HT1080 (cell line): ENCODE measurements at places on chromosomes 7 and 10. TPM values are rescaled to one million over a fixed set of nuclear protein-coding genes. Genes with fewer than 3 reads are reported as not detected.
A peak's percentile ranks its signal among the peaks of the same experiment; 100 is the strongest.

PAX2 gene
- not detected in 2 replicates for total RNA-seq

PNLIP gene
- not detected in 2 replicates for total RNA-seq

VPS37D gene
- total RNA-seq = 4.7 and 6.2 TPM in 2 replicates

WIPF3 gene
- not detected in 2 replicates for total RNA-seq

TMEM196 gene
- not detected in 2 replicates for total RNA-seq

NPFFR1 gene
- total RNA-seq = not detected in 2 replicates

OR6V1 gene
- total RNA-seq = not detected in 2 replicates

ZNF735 gene
- not detected in 2 replicates for total RNA-seq

CAV1 gene
- total RNA-seq = 332 and 437 TPM in 2 replicates

KCNMA1 gene
- 107 and 139 TPM in 2 replicates for total RNA-seq

DNA sequence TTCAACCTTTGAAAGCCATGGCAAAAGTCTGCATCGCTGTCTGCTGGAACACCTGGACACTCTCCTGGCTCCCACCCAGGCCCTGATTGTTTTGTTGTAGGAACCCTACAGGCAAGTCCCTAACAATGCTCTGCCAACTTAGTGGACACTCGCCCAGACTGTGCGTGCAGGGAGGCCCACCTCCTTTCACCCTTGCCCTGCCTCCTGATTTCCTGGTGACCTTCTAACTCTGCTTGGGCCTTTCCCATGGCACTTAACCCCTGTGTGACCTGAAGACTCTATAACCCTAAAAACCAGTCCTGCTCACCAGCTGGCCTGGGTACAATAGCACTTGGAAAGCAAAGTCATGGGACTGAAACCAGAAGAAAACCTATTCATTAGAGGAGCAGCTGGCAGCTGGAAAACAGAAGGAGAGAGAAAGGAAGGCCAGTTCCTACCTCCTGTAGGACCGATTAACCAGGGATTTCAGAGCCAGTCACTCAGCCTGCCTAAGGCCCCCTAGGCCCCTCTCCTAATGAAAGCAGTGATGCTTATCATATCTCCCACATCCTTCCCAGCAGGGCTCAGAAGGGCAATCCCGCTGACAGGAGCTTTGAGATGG lies 82.7 kb upstream of the KMT2E start:
- no peak for DNase-seq

DNA sequence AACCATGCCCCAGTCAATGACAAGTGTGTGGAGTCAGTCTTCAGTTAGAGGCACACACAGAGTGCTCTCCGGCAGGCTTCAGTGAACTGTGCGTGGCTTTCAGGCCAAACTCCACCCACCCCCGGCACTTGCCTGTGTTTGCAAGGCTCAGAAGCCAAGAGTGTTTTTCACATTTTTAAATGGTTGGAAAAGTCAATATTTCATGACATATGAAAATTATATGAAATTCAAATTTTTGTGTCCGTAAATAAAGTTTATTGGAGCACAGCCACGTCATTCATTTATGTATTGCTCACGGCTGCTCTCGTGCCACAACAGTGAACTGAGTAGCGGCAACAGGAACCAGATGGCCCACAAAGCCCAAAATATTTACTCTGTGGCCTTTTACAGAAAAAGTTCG lies 104.7 kb downstream of the SFMBT2 start:
- DNase-seq = no peak

GRCh38 chr10:90530521-90530920 lies 327.3 kb downstream of the HTR7 start:
- DNase-seq = peak; percentile 2

DNA sequence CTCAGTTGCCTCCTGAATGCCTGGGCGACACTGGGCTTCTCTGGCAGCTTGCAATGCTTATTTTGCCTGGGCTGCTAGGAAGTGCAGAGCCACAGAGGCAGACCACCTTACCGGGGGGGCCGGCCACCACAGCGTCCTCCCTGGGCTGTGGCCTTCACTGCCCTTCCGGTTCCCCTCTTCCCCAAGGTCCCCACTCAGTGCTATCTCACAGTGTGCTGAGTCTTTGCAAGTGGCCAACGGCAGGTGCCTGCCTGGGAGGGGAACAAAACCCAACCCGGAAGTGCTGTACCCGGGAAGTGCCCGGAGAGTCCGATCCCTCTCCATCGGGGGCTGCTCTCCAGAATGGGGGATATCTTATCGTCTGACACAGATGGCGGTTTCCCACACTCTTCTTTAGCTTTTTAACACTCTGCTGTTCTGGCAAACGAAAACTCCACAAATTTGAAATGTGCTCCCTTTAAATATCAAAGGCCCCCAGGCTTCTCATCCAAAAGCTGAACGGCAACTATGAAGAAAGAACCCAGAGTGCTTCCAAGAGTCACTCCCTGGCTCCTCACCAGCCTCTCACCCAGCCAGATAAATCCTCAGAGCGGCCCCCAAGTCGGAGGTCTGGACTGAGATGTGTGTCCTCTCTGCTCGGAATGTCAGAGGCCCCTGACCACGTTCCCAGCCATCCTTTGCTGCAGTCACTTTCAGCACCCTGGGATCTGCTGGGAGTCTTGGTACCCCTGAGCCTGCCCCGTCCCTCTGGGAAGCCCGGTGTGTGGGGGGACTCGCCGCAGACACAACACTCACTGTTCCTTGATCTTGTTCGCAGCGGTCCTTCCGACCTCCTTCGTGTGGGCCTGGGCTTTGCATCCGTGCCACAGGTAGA lies 165.1 kb downstream of the SVIL start:
- DNase-seq = no peak

- no peak for DNase-seq
These were observed 7.6 kb upstream of the TMEM248 start for GRCh38 chr7:66913118-66914037.

DNA sequence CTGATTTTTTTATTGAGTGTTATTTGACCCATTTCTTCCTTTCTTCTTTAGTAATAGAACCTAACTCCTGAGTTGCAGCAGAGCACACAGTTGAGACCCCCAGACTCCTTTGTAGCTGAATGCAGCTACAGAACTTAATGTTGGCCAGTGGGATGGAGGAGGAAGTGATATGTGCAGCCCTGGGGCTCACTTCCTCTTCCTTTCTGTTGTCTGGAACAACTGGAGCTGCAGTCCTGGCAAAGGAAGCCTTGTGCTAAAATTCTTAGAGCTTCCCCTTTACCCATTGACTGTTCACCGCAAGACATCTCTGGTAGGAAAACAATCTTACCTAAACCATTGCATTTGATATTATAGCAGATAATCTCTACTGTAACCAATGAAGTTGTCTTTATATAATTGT lies 86.6 kb downstream of the ITGB8 start:
- DNase-seq = no peak

GRCh38 chr7:7821517-7821916 lies 103.1 kb upstream of the RPA3 start:
- no peak for DNase-seq

- no peak for DNase-seq
These were observed 42.6 kb downstream of the UNC5B start for GRCh38 chr10:71254834-71255549.

- DNase-seq = no peak
These were observed 23.8 kb downstream of the RCC1L start for GRCh38 chr7:75049817-75050216.

GRCh38 chr7:100731937-100732636 lies 1.3 kb upstream of the ZAN start:
- DNase-seq = no peak

GRCh38 chr7:54978364-54979116 lies 40.3 kb upstream of the EGFR start:
- DNase-seq = no peak

DNA sequence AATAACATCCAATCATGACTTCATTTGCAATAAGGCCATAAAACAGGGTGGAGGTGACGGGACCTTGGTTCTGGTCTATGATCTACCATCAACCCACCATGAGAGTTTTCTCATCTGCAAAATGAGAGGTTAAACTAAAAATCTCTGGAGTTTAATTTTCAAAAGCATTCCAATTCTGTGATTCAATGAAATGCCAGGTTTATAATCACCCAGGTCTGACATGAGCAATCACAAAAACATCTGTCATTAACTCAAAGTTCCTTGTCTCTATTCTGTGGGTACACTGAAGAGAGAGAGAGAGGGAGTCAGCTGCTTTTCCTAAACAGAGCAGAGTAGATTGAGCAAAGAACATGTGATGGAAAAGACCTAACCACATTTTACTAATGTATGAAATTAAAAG lies 75.4 kb downstream of the NUDCD3 start:
- peak; percentile 71 for DNase-seq

DNA sequence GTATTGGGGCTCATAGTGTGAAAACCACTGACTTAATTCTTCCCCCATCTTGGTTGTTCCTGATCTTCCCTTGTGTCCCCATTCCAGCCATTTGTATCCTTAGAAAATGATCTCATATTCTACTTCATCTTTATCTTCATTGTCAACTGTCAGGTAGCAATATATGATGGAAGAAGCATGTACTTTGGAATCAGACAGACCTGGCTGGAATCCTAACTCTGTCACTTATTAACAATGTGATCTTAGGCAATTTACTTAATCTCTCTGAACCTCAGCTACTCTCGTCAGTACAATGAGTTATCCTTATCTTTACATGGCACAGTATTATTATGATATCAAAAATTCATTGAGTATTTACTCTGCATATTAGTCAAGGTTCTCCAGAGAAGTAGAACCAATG lies 10.1 kb downstream of the CFTR start:
- DNase-seq = no peak

DNA sequence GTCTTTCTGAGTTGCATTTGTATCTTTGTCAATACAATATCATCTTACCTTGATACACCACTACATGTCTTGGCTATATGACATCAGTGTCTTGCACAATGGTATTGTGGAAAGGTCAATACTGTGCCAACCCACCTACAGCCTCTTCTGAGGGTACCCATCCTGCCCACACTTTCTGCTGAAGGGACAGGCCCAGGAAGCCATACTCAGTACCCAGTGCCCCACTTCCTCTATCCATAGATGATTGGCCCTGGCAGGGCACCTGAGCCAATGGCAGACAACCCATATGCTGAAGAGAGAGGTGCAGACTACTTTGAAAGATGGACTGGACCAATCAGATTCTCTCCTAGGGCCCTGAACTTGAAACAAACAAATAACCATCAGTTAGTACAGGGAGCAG lies 152.0 kb upstream of the ADO start:
- DNase-seq = no peak

DNA sequence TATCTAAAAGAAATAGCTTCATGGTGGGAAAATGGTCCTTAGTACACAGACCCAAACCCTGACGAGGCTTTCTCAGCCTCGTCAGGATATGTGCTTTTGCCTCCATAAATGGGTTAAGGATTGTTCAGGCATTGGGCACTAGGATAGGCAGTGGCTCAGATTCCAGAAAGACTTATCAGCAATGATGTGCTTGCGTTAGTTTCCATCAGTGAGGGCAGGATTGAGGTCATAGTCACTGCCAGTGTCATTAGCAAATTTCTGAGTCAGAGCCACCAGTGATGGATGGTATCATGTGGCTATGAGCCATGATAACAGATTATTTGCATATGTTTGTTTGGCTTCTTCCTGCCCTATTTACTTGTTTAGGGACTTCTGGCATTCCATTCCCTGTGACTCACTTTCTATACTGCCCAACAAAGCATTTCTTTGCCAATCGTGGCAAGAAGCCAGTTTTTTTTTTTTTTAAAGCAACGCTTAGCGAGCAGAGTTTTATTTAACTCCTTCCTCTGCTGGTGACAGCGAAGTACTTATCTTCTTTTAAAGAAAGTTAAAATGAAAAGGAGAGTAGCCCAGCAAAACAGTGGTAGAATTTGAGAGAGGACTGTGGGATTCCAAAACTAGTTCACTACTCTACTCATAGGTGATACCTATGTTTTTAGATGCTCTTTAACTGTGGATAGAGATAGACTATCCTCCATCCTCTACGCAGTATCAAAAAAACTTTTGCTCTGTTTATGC lies 44.4 kb downstream of the MYPN start:
- peak; percentile 98 for DNase-seq

DNA sequence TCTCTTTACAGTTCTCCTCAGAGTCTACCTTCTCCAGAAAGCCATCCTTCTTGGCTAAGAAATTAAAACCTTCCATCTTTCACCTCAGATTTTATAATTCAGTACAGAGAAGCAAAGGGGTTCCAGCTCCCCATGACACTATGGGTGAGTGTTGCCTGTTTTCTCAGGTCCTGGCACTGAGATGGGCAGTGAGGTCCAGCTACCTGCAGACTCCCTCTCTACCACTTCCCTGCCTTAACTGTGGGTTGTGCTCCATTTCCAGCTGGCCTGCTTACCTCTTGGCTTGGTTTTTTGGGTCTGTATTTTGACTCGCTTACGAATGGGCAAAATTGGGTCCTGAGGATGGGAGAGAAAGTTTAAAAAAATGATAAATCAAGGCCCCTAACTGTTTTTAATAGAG lies 26.3 kb downstream of the ZCWPW1 start:
- no peak for DNase-seq

- DNase-seq = peak; percentile 5
These were observed 9.8 kb upstream of the CYP2C18 start for GRCh38 chr10:94673614-94674321.

GRCh38 chr10:123471811-123472210 lies 194.3 kb upstream of the GPR26 start:
- no peak for DNase-seq

DNA sequence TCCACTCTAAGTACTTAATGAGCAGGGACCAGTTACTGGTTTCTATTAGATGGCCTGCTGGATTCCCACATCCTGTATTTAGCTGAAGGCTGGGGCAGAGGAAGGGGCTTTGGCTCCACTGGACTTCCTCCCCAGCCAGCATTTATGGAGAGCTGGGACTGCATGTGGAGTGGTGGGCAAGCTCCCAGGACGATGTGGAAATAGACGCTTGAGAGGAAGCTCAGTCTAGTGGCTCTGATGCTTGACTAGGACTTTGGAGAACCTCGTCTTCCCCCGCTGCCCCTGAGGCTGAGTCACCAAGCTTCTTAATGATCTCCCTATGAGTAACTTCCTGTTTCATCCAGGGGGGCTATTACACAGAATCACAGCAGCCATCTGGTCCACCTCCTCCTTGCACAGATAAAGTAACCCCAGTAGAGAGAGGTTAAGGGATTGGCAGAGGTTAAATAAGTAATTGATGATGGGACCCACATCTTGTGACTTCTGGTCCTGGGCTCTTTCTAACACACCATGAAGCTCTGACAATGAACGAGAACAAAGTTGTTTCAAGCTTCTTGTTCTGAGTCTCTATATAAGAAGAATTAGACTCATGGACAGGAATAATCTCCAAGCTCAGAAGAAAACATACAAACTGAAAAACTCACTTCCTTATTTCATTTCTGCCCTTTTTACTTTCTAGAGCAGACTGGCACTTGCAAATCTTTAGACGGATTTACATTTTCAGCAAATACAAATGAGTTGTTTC lies 126.2 kb downstream of the PRPF18 start:
- peak; percentile 100 for DNase-seq

- DNase-seq = no peak
These were observed 11.7 kb downstream of the GPER1 start for GRCh38 chr7:1099637-1100036.
